ENCODE measurements at places on chromosomes 13 and 19.
A peak's percentile ranks its signal among the peaks of the same experiment; 100 is the strongest.

DNA sequence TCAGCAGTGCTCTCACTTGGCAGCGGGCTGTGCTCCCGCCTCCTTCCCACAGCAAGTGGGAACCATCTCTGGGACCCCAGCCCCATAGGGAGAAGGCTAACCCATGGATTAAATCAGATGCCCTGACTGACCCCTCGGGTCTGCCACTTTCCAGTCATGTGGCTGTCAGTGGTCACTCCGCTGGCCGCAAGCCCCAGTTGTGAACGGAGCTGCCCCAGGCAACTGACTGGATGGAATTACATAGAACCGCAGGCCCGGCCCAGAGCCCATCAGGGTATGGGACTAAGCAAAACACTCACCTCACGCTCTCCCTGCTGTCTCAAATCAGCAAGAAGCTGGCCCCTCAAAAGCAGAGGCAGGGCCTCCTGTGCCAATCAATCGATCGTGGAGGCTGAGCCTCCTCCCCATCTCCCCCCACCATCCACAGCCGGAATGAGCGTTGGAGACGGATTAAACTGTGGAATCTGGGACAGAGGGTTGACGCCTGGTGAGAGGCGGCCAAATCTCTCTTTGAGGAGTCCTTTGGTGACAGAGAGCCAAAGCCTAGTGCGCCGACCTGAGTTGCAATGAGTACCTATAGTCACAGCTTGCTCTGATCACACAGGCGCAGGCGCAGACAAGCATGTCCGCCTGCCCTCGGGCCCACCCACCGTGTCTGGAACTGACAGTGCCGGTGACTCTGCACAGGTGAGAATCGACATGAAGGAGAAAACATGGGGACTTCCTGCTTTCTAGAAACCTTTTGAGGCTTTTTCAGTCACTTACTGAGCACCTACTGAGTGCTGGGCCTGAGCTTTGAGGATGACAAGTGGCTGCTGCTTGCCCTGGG, 38.7 kb downstream of the PBX4 start:
- DNase-seq, result no peak

DNA sequence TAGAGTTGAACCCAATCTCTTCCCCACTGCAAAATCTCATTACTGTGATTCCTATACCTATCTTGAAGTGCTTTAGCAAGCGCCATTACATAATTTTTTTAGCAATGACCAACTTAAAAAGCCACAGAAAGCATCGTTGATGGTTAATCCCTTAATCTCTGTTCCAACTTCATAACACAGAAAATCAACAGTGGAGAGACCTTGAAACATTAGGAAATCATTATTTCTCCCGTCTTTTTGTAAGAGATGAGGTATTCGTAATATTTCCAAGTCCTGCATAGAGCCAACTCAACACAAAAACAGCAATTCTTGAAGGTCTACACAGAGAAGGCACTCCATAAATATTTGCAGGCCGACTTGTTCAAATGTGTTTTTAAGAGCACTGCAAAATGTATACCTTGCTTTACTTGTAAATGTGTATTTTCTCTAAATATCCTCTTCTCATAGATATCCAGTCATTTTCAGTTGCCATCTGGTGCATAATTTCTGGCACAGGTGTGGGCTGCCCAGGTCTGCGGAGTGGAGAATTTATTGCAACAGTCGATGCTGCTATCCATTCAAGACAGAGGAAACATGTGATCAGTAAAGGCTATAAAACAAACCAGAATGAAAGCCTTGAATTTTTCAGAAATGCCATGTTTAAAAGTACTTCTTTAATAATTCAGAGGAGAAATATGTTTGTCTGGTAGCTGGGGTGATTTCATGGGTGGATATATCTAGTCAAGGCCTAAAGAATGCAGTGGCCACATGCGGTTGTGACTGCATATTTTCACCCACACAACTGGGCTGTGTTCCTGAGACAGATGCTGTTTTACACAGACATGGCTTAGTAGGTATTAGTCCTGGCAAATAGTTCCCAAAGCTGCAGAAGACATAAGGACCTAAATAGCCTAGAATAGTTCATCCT, 234.3 kb upstream of the STARD13 start:
- DNase-seq, result peak; percentile 50

GRCh38 chr13:100088273-100088643, 635 bp upstream of the PCCA start:
- DNase-seq, result no peak

DNA sequence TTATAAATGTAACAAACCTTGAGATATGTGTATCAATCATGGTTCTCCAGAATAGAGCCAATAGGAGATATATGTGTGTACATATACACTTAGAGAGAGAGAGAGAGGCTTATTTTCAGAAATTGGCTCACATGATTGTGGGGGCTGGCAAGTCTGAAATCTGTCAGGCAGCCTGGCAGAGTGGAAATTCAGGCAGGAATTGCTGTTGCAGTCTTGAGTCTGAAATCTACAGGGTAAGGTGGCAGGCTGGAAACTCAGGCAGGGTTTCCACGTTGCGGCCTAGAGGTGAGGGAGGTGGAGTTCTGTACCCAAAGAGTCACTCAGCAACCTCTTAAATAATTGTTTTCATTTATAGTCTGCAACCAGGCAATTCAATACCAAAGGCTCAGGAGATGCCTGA, 218.4 kb downstream of the B3GLCT start:
- DNase-seq, result no peak

- DNase-seq, result peak; percentile 48
These were observed at the start of gene TEKTIP1 for GRCh38 chr19:3538965-3539755. TSS of gene TEKTIP1 (plus strand) at chr19:3539174. CDS start at chr19:3539178, 4 bp downstream.

DNA sequence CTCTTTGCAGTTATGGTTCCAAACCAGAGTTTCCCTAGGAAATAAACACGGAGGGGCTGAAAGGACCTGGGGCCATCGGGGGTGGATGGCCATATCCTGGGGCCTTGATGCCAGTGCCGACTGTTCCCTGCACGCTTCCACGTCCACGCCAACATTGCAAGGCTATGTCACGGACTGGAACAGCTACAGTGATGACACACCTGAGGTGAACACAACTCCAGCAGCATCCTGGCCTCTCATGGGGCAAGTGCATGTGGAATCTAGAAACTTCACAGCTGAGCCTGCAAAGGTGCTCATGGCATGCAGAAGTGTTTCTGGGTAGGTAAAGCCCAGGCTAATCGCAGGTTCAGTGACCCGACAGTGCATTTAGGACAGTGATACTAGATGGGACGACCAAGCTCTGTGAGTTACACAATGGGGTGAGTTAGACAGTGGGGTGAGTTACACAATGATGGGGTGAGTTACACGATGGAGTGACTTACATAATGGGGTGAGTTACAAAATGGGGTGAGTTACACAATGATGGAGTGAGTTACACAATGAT, 52.0 kb upstream of the GAS6 start:
- DNase-seq, result no peak

Measured in M059J (cell line).